ENCODE measurements at places on chromosomes 16 and 17.

DNA sequence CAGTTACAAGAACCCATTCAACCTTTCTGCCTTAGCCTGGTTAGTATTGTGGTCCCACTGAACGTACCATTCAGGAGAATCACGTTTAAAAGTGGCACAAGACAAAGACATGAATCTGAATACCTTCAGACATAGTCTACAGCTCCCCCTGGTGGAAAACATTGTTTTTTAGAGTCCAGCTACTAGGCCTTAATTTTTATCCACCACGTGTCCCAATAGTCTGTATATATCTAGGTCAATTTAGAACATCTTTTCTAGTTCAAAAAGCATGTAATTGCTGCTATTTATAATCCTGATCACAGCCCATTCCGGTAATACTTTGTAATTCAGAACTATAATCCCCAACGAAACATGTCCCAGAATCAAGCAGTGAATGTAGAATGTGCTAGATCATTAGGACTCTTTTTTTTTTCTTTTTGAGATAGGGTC, 13.7 kb upstream of the GUCY2D start:
- DNase-seq = peak; percentile 80

DNA sequence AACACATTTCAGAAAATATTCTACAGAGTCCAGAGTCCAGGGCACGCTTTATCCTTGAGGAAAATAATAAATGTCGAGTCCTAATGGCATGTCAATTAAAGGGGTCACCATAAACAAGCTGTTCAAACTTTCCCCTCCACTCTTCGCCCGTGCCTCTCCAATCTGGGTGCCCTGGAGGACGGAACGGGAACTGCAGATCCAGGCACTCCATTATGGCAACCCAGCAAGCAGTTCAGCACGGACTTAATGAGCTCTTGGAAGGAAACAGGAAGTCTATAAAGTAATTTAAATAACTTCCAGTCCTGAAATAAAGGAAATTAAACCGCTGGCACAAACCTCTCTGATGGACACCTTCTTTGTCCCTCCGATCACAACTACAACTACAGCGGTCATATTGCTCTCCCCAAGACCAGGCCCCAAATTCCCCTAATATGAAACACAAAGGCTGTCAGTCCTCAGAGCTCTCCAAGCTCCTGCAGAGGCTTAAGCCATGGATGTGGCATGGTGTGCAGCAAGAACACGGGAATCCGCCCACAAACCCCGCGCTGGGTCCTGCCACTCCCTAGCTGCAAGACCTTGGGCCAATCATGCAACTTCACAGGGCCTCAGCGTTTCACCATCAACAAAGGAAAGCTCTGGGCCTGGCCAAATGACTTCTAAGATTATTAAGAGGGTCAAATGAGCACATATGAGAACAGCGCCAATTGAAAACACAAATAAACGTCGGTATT, 52.6 kb downstream of the ZFHX3 start:
- no peak for DNase-seq

GRCh38 chr17:51261024-51261963, 948 bp downstream of the UTP18 start:
- DNase-seq = no peak

DNA sequence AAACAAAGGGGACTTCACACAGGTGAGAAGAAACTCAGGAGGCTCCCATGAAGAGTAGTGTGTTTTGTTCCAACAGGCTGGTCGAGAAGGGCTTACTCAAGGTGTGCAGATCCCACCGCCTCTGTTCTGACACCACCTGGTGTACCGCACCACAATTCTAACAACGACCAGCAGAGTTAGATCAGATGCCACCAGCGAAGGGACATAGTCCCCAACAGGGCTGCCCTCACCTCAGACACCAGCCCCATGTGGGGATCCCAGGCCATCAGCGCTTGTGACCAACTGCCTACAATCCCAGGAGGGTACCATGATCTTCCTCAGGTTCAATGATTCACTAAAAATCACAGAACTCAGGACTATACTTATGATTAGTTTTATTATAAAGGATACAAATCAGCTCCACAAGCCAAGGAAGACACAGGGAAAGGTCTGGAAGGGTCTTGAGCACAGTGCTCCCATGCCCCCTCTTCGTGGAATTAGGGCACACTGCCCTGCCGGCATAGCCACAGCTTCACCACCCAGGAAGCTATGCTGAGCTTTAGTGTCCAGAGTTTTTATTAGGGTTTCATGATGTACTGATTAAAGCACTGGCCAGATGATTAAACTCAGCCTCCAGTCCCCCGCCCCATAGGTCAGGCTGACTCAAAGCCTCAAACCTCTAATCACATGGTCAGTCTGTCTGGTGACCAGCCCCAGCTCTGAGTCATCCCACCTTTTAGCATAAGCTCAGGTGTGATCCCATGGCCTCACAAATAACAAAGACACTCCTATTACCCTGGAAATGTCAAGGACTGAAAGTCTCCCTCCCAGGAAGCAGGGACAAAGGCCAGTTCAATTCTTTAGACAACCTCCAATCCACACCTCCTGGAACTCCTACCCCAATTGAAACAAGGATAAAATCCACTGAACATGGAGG, 26.0 kb downstream of the TRIM25 start:
- no peak for DNase-seq

- DNase-seq = no peak
Measured at GRCh38 chr17:41315204-41315794, at the start of gene KRTAP17-1. TSS of gene KRTAP17-1 (minus strand) at chr17:41315710. CDS start at chr17:41315650, 60 bp downstream.

DNA sequence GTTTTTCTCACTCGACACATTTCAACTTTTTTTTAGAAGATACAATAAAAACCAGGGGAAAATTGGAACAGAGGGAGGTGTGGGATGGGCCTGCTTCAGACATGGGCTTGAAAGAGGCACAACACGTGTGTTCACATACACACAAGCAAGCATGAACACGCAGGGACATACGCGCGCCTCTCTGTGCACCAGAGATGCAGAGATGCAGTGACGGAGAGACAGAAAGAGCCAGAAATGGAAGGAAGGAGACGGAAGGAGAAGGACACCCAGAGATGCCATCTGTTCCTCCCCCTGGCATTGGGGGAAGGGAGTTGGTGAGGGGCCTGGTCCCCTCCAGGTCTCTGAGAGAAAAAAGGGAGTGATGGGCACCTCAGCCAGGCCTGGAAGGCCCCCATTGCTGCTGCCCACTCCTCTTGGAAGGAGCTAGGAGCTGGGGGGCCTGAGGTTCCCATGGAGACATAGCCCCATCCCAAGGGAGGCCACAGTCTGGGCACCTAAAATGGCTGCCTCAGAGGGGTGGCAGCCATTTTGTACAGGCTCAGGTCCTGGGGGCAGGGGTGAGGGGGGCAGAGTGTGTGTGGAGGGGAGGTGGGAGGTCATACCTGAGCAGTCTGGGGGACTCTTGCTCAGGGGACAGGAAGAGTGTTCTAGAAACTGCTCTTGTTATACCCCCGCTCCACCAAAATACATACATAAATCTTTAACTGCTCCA, 3.8 kb upstream of the NEUROD2 start:
- no peak for DNase-seq

GRCh38 chr16:84279881-84280280, 14.8 kb upstream of the WFDC1 start:
- DNase-seq = no peak

GRCh38 chr16:81219151-81219550, 19.3 kb upstream of the BCO1 start:
- DNase-seq = no peak

- no peak for DNase-seq
Measured at GRCh38 chr16:51549836-51550235, 398.8 kb upstream of the SALL1 start.

GRCh38 chr17:41415411-41415810, 9.0 kb downstream of the KRT37 start:
- no peak for DNase-seq

DNA sequence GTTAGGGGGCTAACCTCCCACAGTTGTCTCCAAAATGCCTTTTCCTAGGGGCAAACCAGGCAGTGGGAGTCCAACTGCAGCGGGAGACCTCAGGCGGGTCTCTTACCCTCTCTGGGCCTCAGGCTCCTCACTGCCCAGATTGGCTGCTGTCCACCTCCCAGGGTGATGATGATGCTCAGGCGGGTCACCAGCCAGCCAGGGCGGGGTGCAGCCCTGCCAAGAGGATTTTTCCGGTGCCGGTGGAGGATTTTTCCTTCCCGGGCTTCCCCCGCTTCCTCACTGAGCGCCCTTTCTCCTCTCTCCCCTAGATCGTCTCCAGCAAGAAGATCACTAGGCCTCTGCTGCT, 22.8 kb downstream of the CPNE2 start:
- DNase-seq = no peak

- no peak for DNase-seq
Measured at GRCh38 chr17:41518789-41519449, at the start of gene KRT15. TSS of gene KRT15 (minus strand) at chr17:41518890. CDS start at chr17:41518827, 63 bp downstream.

GRCh38 chr17:67238991-67239390, 6.0 kb downstream of the HELZ start:
- DNase-seq = no peak

DNA sequence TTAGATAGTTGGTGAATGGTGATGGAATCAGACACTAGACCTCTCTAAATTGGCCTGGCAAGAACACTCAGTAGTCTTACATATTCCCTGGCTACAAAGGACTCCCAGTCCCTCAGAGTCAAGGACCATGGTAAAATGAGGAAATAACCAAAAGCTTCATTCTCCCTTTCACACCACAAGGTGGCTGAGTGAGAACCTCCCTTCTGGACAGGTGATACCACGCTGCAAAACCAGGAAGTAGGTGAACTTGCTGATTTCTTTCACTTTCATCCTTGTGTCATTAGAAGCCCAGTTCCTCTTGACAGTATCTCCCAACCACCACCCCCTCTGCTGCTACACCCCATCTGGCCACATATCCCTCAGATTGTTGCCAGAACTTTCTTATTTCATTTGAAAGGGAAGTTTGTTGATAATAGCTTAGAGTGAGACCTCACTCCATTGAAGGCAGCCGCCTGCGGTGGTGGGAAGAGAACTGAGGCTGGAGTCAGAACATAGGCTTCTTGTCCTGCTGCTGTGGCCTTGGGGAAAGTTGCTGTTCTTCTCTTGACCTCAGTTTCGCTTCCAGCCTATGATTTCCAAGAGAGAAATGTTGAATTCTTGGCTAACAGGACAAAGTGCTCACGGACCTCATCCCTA, 290.6 kb upstream of the CCL2 start:
- no peak for DNase-seq

DNA sequence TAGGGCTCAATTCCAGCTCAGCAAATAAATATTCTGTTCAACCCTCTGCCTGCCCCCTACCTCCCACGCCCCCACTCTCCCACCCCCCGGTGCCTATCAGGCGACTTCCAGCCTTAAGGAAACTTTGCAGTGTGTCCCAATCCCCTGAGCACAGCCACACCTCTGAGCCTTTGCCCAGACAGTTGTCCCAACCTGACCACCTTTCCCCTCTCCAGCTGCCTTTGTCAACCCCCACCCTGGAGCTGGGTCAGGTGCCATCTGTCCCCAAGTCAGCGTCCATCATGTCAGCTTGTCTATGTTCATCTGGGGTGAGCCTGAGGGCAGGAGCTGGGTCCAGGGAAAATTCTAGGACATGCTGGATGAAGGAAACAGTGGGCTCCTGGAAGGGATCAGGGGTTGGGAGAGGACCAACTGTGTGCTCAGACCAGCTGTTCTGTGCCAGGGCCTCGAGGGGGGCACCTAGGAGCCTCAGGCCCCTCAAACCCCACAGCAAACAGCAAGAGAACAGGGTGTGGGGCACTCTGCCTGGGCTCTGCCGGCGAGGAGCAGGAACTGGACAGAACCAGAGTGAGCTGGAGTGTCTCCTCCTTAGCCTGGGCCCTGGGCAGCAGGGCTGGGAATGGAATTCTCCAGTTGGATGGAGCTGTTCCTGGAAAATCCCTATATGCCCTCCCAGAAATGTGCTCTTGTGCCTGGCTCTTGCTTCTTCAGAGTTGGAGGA, 17.8 kb downstream of the CDH16 start:
- DNase-seq = no peak

DNA sequence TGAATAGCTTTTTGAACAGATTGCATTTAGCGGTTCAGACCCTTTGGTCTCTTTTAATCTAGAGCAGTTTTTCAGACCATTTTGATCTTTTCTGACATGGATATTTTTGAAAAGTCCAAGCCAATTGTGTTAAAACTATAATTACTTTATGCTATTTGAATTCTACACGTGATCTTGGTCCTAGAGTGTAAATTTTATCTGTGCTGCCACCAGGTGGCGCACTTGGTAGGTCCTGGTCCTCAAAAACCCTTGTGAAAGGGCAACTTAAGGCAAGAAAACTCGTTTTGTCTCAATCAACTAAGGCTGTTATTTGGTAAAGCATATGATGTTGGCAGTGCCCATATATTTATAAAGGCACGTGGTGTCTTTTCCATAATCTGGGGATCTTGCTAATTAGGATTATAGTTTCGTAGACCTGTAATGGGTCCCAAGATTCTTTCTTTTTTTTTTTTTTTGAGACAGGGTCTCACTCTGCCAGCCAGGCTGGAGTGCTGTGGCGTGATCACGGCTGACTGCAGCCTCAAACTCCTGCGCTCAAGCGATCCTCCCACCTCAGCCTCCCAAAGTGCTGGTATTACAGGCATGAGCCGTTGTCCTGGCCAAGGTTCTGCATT, 43.9 kb upstream of the TEX2 start:
- DNase-seq = no peak

GRCh38 chr17:49703557-49704277, 4.0 kb downstream of the SLC35B1 start:
- DNase-seq = no peak

- no peak for DNase-seq
Measured at GRCh38 chr16:12110361-12111107, 134.0 kb downstream of the SNX29 start.

DNA sequence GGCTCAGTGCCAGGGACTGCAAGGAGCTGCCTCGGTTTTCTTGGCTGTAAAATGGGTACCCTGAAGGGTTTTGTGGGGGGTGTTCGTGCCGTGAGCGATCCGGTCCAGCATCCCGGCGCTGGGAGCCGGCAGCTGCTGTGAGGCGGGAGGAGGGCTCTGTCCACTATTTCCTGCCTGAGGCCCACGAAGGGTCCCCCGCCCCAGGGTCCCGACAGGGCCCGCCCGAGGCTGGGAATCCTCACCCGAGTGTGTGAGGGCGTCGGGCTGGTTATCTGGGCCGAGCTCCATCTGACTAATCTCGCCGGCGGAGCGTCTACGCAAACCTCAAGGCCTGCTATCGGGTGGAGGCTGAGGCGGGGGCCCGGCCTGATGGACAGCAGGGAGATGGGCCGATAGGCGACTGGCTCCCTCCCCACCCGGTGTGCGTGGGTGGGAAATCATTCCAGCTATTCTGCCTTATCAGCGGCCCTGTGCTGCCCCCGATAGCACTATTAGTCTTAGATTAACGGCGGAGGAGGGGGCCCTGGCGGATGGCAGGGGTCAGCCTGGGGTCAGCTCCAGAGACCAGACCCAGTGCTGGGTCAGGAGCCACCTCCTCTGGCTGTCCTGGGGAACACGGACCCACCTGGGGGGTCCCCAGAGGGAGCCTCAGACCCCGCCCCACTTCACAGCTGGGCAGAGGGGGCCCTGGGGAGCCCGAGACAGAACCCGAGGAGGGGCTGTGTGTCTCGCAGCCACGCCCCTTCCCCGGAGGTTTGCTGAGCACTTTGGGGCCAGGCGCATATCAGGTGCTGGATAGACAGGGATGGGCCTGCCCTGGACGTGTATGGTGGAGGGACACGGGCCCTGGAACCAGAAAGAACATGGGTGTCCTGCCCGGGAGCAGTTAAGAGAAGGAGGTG, 44.7 kb downstream of the ZFPM1 start:
- DNase-seq = no peak

GRCh38 chr16:67779256-67780014, 26.9 kb downstream of the RANBP10 start:
- no peak for DNase-seq

- no peak for DNase-seq
Measured at GRCh38 chr17:54544249-54544648, 356.4 kb upstream of the TOM1L1 start.

- no peak for DNase-seq
Measured at GRCh38 chr16:16774389-16774788, 395.4 kb downstream of the NPIPA7 start.
